Left lobe of liver (tissue), 2 donors: ENCODE measurements at places on chromosomes 12 and 14.

GRCh38 chr12:52741375-52742195 is 35.6 kb downstream of the KRT76 start:
- peak; percentile 58 for DNase-seq

GRCh38 chr14:98893675-98894074 is 378.3 kb downstream of the BCL11B start:
- no peak for DNase-seq

GRCh38 chr12:12686472-12686871 is 9.5 kb downstream of the GPR19 start:
- DNase-seq = no peak

DNA sequence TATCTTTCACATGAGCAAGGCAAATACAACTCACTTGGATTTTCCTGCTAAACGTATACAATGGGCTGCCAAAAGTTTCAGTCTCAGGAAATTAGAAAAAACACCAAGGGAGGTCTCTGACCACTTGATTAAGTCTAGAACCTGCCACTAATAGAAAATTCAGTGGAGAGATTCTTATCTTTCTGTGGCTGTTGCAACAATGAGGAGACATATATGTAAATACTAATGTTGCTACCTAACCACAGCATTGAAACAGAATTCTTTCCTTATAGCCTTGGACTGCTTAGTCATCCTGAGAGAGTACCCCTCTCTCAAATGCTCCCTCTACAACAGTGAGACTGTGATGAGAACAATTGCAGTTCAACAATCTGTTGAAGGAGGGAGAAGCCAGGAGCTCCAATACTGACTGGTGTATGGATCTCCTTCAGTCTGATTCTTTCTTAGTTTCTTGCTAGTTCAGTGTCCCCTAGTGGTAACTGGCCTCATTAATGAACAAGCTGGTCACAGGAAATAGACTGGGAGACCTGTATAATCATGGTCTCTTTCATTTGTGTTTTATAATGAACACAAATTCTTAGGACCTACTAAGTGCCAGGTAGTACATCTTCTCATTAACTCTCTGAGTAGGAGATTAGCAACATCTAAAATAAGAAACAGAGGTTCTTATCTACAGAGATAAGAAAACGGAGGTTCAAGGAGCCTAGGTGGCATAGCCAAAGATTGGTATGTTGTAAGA is 164.5 kb downstream of the SLC38A4 start:
- no peak for DNase-seq

DNA sequence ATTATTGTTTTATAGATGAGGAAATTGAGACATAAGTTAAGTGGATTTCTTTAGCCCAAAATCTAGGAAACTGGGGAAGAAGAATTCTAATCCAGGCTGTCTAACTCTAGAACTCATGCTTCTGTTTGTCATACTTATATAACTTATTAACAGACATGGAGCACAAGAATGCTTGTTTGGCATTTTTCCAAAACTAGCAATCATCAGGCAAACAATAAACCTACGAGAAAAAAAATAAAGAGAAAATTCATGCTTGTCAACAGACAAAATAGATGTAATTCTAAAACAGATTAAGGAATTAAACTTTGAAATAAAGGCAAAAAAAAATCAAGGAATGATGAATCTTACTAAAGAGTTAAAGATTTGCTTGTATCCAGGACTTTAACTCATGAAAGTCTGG is 103.1 kb downstream of the METTL25 start:
- DNase-seq = no peak

DNA sequence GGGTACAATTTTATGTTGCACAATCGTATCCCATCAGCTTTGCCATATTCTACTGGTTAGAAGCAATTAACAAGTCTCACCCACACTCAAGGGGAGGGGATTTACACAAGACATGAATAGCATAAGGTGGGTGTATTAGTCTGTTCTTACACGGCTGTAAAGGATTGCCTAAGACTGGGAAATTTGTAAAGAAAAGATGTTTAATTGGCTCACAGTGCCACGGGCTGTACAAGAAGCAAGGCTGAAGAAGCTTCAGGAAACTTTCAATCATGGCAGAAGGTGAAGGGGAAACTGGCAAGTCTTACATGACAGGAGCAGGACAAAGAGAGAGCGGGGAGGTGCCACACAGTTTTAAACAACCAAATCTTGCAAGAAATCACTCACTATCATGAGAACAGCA is 231.8 kb upstream of the AMIGO2 start:
- no peak for DNase-seq

- DNase-seq = peak; percentile 63
Observed at GRCh38 chr14:100304825-100305323, 1.4 kb downstream of the SLC25A29 start.
